Hypothalamus (tissue), 51 donors: ENCODE measurements at places on chromosomes 1 and 21.

GRCh38 chr1:3250624-3251023 lies 181.6 kb downstream of the PRDM16 start:
- no peak for DNase-seq

GRCh38 chr1:151143057-151143435 lies 3.4 kb downstream of the SEMA6C start:
- DNase-seq, result no peak

DNA sequence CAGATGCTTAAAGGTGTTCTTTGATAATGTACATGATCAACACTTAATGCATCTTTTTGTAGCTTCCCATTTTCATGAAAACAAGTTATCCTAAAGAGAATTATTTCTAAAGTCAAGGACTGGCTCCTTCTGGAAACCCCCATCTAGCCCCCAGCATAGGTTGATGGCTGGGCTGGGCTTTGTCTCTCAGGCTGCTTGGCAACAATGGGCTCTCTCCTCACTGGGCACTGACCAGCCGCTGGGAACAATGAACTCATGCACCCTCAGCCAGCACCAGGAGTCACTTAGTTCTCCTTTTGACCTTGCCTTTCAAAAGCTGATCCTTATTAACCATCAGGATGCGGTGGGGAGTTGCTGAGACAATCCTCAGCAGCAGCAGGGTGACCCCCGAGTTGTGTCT lies 293.0 kb upstream of the PLXNA2 start:
- DNase-seq, result no peak

DNA sequence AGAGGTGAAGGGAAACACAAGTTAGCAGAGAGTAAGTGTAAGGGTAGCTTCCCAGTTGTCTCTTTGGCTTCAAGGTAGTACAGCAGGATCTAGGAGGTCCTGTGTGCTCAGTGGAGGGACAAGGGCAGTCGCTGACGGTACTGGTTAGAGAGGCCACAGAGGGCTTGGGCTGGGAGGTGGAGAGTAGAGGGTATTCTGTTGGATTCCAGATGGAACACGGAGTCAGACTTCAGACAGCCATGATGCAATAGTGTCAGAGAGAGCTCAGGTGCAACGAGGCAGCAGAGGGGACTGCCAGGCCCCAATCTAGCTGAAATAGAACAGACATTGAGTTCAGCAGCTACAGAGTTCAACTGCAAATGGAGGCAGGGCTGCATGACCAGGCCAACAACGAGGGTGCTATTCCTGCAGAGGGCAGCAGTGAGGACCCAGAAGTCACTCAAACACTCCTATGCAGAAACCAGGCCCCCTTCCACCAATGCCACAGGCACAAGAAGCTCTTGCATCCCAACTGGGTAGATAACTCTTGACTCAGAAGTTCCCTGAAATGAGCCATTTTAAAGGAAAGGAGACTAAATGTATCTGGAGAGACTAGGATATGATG lies 325.0 kb upstream of the ESRRG start:
- no peak for DNase-seq

DNA sequence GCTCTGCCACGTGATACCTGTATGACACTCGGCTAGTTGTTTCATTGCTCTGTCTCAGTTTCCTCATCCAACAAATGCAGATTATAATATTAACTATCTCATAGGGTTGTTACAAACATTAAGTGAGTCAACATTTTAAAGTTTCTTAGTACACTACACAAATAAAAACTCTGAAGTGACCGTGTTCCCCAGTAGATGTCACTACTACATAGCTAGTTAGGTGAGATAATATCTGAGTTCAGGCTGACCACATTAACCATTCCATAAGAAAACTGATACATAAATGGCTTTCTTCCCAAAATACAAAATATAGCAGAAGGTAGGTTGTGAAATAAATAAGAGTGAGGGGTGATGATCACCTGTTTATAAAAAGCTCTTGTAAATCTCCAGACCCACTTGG lies 214.1 kb downstream of the NUF2 start:
- no peak for DNase-seq

DNA sequence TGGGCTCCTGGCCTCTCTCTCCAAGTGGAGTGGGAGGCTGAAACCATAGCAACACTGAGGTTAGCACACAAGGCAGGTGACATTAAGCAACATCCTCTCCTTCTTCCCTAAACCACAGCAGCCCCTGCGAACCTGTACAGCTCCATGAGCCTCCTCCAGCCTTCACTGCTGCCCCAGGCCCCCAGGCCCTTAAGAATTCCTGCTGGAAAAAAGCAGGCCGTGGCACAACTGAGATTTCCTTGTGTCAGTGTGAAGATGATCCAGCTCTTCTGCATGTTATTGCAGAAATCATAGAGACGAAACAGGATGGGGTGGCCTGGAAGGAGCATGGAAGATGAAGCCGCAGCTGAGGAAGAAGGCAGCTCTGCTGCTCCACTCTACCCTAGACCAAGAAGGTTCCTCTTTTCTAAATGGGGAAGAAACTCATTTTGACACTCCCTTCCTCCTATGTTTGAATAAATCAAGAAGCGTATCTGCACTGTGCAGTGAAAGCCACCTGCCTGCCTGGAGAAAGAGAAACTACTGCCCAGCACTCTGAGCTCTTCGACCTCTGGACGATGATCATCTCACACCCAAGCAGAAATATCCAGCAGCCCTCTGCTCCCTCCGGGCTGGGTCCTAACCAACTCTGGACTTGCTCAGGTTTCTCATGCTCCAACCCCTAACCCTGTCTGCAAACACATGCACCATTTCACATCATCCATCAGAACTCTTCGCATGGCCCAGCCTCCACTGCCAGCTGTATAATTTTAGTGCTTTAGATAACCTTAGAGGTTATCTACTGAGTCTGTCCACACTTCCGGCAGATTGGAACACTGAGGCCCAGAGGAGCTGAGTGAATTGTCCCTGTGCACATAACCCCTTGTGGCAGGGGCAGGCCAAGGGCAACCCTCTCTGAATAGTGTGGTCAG lies 20.7 kb downstream of the SH3BP5L start:
- no peak for DNase-seq

- no peak for DNase-seq
Observed at GRCh38 chr1:227124473-227124872, 184.4 kb downstream of the COQ8A start.

DNA sequence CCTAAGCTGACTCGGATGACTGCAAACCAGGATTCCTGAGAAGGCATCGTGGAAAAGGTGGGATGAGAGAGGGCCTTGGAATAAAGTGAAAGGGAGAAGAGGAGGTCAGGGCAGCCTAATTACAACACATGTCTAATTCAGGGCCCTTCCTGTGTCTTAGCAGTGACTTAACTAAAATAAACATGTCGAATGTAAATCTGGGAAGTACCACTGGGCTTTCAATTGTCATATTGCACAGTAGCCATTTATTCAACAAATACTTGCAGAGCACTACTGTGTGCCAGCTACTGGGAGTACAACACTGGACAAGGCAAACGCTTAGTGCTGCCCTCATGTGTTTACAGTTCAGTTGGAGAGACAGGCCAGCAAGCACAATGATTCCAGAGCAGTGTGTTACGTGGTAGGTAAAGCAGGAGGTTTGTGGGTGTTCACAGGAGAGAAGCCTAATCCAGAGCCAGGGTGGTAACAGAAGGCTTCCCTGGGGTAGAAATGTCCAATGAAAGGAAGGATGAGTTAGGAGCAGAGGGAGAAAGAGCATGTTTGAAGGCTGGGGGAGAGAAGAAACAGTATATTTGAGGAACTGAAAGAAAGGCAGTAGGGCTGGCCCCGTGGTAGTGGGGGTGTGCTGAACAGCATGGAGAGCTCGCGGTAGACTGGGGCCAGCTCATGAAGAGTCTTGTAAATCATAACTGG lies 38.0 kb upstream of the RASAL2 start:
- DNase-seq, result no peak

DNA sequence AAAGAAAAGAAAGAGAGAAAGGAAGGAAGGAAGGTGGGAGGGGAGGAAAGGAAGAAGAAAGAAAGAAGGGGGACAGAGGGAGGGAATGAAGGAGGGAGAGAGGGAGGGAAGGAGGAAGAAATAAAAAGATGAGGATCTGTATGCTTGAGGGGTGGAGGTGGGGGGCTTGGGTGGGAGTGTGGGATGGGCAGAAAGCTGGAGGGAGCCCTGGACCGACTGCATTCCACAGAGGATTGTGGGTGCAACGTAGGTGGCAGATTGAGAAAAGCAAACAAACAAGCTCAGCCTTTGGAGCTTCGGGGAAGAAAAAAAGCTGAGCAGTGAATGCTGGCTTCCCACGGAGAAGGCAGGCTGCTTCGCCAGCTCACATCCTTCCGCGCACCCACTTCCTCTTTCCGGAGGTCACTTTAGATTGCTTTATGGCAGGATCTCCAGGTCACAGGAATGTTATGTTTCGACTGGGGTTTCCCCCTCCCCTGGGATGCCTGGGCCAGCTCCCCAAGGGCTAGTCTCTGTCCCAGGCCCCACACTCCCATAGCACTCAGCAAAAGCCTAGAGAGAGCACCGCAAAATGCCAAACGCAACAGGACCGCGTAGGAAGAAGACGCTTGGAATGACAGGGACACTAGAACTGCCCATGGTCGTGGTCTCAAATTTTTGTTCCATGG lies 20.7 kb upstream of the LGALS8 start:
- DNase-seq, result no peak

DNA sequence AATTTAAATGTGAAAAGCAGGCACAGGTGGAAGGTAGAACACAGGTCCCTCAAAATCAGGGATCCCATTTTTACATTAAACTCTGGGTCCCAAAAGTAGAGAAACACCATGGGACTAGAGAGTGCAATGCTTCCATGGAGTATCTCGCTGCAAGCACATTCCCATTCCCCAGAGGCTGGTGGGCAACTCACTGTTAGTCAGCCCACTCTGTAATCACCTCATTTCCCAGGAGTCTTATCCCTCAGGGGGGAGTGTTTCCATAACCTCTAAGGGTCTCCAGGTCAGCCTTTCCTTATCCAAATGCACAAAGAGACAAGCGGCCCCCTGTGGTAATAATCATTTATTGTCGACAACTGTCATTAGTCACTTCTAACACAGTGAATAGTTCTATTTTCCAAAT lies 490.1 kb upstream of the LRRC7 start:
- DNase-seq, result no peak

DNA sequence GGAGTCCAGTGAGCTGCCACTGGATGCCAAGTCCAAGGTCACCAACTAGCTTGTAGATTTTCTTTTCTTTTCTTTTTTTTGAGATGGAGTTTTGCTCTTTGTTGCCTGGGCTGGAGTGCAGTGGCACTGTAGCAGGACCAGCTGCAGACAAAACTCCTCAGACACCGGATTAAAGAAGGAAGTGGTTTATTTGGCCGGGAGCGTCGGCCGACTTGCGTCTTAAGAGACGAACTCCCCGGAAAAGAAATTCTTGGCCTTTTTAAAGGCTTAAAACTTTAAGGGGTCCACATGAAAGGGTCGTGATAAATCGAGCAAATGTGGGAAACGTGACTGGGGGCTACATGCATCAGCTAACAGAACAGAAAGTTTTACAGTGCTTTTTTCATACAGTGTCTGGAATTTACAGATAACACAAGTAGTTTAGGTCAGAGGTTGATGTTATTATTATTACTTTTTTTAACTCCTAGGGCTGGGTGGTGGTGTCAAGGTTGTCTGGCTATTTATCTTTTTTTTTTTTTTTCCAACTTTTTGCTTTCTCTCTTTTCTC lies 36.4 kb upstream of the CFAP126 start:
- DNase-seq, result no peak

DNA sequence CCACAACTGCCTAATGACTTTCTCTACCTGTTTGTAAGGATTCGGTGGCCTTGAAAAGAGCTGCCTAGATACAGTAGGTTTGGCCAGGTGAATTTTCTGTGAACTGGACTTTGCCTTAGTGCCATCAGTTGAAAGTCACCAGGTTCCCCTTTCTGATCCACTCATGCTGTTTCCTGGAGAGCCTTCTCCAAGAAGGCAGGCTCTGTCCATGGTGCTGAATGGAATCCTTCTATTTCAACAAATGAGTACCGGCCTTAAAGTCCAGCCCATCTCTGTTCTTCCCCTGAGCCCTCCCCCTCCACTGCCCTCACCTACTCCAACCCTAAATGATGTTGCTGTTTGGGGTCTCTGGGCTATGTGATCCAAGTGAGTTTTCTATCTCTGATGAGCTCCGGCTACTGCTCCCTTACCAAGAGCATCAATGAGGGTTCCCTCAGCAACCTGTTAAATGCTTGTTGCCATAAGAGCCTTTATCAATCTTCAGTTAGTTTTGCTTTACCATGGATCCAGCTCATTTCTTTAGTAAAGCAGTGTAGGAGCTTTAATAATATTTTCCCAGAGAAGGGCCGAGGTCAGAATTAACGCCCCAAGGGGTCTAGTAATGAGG lies 500.4 kb downstream of the PTPRU start:
- DNase-seq, result no peak

DNA sequence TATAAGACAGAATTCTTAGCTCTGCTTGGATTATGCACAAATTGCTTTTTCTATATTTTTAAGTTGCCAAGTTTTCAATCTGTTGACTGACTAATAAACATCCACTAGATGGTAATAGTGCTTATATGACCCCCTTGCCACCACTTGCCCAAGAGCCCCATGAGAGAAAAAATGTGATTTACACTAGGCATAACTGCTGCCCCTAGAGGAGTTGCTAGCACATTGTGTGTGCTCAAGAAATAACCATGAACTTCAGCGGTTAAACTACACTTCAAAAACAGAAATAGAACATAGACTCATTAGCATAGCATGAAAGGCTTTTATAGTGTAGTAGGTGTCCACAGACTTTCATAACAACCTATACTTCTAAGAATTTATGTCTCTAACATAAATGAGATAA lies 61.4 kb downstream of the BRINP3 start:
- no peak for DNase-seq

DNA sequence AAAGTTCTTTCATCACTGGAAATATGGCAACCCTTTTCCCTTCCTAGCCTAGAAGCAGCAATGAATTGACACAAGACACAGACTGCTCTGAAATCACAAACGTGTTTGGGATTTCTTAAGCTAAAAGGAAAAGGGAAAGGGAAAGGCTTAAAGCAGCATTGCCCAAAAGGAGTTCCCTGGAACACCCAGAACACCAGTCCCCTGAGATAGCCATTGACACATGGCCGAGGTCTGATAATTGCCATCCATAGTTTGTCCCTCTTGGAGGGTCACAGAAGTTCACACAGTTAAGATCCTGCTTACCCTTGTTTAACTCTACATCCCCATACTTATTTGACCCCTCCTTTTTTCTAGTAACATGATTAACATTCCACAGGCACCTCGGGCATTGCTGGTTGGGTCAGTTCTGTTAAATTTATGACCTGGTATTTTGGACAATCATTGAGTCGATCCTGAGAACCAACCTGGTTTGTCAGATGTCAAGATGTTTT lies 72.9 kb downstream of the ZNF281 start:
- DNase-seq, result no peak

GRCh38 chr1:30313584-30313983 lies 409.8 kb downstream of the MATN1 start:
- DNase-seq, result no peak
